ENCODE measurements at places on chromosomes 2 and 18.

GRCh38 chr18:59576541-59577385 lies 120.5 kb downstream of the CCBE1 start:
- DNase-seq = no peak

DNA sequence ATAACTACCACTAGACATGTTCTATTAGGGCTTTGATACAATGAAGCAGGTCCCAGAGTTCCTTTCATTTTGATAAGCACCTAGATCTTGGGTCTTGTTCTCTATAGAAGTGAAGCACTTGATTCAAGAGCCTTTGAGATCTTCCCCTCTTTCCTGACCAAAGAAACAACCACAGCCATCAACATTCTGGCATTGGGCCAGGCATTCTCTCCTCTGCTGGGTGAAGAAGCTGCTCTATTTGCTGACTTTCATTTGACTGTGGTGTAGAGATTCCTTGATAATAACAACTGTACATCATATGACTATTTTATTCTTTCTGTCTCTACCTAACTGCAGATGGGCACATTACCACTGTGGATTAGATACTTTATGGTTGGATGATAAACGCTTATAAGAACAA lies 96.6 kb upstream of the LYPD1 start:
- DNase-seq = no peak

DNA sequence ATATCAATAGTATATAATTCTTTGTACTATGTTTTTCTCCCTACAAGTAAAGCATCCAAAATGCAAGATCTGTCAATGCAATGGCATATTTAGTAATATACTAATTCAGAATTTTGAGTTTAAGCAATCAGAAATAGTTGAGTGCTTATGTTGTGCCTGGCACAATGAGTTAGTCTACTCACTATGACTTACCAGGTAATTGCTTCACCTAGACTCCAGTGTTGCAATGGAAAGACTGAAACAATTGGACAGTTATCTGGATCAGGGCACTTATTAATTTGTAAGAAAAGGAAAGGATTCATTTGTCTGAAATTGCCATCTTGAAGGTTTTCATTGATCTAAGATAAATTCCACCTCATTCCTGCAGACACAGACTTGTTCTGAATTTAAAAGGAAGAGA lies 97.6 kb upstream of the TCF4 start:
- no peak for DNase-seq

DNA sequence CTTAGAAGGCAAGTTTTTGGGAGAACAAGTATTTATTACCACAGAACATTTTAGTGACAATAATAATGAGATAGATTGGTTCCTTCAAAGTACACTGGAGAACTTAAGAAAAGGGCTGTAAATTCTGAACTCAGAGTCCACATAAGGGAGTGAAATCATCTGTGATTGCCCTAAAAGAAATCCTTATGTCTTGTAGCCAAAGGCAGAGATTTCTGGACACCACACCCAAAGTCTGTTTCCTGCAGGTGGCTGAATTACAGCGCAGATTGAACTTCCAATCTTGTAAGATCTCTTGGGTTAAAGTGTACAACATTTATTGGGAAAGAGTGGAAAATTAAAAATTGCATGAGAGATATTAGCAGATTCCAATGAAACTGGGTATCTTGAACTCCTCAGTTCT lies 143.8 kb downstream of the TAF4B start:
- DNase-seq = no peak

- no peak for DNase-seq
These were observed 261.1 kb upstream of the RAB12 start for GRCh38 chr18:8348051-8348720.

DNA sequence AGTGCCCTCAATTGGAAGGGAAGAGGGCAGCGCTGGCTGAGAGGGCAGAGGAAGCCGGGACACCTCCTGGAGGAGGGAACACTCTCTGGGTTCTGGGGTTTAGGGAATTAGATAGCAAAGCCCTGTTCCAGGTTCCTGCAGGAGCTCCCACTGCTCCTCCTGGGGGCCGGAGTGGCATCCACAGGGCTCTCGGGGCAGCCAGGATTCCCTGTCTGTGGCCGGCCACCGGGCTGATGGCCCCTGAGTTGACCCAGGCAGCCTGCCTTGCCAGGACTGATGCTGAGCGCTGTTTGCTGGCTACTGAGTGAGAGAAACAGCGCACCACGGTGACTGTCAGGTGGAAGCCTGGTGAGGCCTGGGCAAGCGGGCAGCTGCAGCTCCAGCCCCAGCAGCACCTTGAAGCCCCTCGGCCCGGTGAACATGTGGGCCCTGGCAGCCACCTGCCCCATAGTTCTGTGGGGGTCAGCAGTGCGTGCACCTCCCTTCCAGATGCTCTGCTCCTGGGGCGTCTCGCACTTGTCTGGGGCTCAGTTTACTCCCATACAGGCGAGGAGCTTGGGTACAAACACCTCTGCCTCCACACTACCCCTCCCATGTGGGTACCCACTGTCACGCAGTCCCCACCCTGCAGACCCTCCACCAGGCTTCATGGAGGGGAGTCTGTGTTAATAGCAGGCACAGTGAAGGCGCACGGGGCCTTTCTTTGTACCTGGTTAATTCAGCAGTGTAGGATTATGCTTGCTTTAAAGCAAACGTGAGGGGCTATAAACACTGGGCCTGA lies 7.7 kb upstream of the ALLC start:
- DNase-seq = no peak

- DNase-seq = no peak
These were observed 24.7 kb downstream of the PDK1 start for GRCh38 chr2:172580544-172580943.

DNA sequence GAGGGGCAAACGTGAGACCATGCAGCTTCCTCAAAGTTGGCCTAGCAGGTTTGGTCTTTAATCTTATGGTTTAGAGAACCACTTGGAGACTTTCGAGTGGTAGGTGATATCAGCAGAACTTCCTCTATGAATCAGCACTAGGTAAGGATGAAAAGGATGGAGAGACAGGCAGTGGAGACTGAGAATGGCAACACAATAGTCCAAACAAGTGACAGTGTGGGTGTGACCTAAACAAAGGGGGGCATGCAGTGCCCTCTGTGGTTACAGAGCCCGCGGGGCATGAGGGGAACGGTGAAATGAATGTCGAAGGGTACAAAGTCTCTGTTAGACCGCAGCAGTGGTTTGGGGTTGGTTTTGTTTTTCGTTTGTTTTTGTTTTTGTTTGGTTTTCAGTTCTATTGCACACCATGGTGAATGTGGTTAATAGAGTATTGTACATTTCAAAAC lies 143.9 kb downstream of the L3MBTL4 start:
- DNase-seq = no peak

GRCh38 chr2:95225658-95226057 lies 18.3 kb downstream of the ZNF892 start:
- no peak for DNase-seq

DNA sequence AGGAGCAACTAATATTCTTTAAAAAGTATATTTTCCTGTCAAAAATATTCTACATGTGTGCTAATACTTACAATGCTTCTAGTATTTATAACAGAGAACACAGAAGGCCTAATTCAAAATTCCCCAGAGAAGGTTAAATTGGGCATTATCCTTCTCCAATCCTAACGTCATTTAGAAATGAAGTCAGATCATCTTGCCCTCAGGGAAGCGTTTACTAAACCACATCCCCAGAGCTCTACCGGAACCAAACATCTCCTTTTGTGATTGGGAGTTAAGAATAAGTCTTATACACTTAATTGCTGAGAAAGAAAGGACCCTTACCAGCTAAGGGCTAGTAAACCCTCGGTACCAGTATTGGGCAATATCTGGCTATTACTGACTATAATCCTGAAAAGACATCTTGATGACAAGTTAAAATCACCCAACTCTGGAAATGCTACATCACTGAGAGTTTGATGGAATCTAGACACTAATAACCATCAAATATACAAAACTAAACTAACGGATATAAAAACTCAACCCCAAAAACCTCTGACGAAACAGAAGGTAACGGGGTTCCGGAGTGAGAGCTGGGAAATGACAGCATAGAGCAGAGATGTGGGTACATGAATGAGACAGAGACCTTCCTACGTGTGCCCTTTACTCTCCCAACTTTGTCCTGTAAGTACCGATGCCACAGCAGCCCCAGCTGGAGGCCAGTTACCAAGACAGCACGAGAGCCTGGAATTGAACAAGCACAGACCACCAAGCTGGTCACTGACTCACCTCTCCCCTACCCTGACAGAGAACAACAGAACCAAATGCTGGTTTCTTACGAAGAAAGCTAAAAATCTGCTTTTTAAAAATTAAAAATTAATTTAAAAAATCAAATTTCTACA lies 35.0 kb downstream of the WDSUB1 start:
- DNase-seq = no peak

DNA sequence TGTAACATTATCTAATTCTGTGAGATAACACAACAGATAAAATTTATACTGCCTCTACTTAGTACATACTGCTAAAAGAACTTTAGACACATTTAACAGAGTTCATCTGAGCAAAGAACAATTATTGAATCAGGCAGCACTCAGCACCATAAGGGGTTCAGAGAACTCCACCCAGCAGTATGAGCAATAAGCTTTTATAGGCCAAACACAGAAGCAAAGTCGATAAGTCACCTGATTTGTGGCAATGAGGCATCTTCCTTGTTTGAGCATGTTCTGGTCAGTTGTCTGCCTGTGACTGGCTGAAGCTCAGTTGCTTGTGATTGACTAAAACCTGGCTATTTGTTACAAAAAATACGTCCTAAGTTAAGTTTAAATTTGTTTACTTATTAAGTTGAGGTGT lies 746.1 kb upstream of the DDX18 start:
- DNase-seq = no peak

DNA sequence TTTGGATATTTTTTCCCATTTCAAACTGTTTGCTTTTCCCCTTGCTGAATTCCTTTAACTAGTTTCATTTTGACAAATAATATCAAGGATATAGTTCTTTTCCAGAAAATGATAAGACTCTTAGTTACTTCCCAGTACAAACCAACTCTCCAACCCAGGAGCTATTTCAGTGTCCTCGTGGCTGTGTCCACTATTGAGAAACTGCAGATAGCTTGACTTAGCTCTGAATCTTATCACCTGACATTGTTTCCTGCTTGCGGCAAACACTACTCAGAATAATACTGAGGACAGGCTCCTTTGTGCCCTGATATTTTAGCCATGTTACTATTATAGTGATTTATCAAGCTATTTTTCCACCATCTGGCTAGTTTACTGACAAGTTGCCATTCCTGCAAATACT lies 74.6 kb downstream of the KLF7 start:
- DNase-seq = no peak

DNA sequence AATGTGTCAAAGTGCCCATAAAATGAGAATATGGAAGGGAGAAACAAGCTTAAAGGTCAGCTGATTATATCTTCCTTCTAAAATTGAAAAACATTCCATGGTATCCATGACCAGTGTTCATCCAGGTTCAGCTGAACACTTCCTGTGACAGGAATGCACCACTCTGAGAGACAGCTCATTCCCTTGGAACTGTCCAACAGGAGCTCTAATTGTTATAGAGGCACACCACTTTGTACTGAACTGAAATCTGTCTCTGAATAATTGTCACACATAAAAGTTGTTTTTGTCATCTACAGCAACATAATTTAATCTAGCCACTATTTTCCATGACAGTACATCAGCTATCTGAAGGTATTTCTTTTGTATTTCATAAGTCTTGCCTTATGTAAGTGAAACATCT lies 195.9 kb upstream of the ZNF804A start:
- DNase-seq = no peak

DNA sequence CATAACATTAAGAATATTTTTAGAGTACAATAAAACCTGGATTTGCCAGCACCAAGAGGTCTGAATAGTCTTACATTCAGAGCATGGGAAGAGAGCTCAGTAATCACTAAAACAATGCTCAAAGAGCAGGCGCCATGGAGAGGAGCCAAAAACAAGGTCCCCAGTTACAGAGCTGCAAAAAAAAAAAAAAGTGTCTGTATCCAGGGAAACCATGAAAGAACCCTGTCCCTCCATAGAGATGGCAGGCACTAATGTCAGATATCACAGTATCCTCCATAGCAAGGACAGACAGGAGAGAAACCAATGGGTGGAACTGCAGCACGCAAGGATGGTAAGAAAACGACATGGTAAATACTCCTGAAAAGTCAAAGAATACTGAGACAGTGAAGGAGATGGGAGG lies 19.5 kb downstream of the FBXO15 start:
- no peak for DNase-seq
